ENCODE measurements at places on chromosomes 16 and 17.

DNA sequence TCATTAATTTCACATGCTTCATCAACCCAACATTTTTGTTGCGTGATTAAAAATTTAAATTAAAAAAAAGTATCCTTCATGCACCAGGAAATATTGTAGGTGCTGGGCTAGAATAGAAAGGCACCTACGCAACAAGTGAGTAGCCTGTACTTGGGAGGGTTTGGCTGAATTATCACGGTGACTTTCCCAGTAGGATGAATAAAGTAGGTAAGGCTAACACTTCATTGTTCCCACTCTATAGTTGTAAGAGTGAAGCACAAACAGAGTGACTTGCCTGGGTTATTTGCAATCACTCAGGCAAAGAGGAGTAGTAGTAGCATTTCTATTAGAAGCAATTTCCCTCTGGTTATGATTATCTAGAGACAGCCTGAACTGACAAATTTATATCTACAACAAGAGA, 62.5 kb downstream of the DNAH3 start:
- no peak for DNase-seq

DNA sequence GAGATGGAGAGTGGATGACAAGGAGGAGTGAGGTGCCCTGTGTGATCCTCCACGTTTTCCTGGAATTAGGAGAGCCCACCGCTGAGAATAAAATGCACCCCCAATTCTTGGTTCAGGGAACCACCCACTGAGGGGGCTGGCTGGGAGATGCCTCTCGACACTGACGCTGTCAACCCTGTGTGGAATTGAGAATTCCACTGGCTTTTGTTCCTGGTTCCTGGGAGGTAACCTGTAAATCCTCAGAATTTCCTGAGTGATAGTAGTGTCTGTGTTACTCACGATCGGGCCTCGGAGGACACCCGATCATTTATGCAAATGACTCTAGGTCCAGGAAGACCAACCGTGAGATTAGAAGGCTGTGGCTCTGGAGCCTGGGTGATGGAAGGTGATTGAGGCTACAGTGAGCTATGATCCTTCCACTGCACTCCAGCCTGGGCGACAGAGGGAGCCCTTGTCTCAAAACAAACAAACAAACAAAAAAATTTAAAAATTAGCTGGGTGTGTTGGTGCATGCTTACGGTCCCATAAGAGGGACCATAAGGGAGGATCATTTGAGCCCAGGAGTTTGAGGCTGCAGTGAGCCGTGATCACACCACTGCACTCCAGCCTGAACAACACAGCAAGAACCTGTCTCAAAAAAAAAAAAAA, 11.7 kb upstream of the PRPSAP1 start:
- DNase-seq, result no peak

- no peak for DNase-seq
Observed at GRCh38 chr16:85649411-85650134, 36.5 kb downstream of the GSE1 start.

- peak; percentile 85 for DNase-seq
Observed at GRCh38 chr16:88785106-88785924, at the start of gene PIEZO1. Gene PIEZO1 (minus strand): TSS chr16:88785220. CDS start chr16:88784964, 256 bp downstream.

GRCh38 chr17:78575340-78575739, 1.9 kb downstream of the DNAH17 start:
- DNase-seq, result no peak

DNA sequence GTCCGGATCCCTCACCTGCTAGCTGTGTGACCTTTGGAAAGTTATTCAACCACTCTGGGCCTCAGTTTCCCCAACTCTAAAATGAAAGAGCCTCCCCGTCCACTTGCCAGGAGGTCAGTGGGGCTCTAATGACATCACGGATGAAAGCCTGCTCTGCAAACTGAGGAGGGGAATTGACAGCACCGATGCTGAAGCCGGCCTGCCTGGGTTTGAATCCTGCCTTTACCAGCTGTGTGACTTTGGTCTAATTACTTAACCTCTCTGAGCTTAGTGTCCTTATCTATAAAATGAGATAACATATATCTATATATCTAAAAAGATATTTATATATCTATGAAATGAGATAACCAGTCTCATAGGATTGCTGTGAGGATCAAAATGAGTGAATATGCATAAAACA, 1.9 kb downstream of the STX1B start:
- DNase-seq, result no peak

DNA sequence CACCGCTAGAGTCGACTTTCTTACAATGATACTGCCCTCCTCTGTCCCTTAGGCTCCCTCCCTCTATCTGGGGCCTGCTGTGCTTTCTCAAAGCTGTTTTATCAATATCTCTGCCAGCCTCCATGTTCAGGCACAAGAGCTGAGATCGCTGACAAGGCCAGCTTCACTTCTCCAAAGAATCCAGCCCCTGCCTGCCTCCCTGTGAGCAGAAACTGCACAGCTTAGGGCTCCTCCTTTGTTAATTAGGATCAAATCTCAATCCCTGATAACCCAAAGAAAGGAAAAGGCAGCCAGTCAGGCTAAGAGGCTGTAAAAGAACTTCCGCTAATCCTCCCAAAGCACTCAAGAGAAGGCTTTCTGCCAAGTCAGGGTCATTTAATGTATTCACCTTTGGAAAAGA, 616.0 kb upstream of the CDH11 start:
- DNase-seq, result no peak

DNA sequence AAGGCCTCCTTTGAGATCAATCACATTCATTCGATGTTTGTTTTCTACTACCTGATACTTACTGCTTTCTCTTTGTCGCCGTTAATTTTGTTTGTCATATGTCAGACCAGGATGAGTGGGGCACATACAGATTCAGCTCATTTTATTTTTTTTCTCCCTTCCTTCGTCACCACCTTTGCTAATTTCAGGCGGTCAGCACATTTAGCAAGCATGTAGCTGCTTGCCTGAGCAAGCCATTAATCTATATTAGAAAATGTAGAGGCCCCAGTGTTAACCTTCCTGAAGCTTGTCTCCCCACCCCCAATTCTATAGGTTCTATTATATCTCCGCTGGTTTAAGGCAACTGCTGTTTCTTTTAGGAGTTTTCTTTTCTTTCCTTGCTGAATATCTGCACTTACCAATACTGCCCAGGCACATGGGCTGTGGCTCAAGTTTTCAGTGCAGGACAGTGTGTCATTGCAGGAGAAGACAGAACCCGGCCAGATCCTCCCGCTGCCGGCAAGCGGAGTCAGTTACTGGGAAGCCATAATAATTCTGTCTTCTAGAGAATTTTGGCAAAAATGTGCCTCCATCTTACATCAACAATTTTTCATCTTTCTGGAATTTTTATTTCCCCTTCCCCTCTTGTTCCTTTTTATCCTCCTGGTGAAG, 714.3 kb downstream of the WWOX start:
- DNase-seq, result no peak

GRCh38 chr17:35915153-35915964, 15.2 kb downstream of the RDM1 start:
- DNase-seq, result no peak

GRCh38 chr17:82283208-82283749, 9.8 kb upstream of the CSNK1D start:
- no peak for DNase-seq

DNA sequence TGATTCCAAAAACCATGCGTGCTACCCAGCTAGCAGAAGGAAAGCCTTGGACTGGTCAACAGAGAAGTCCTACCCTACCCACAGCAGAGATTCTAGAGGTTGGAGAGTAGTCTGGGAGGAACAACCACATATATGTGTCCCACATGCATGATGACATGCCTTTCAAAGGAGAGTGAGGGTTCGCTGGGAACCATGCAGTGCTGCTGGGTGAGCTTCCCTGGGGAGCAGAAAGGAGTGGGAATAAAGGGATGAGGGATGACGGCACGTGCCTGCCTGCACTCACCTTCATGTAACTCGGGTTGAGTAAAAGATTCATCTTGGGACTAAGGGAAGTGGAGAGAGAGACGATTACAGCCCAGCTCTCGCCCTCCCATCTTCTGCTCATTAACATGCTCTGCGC, 9.8 kb downstream of the CPSF4L start:
- DNase-seq, result no peak

DNA sequence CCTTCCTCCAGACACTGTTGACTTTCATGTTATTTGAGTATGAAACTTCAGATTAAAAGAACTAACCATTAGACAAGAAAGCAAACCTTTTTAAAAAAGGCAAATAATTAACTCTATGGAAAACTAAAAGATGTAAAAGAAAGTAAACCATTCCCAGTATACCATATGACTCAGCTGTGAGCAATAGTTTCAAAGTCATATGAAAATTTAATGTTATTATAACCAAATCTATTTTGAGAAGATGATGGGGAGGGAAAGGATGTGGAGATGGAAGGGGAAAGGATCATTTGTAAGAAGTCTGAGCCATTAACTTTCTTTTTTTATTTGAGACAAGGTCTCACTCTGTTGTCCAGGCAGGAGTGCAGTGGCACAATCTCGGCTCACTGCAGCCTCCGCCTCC, 131.8 kb downstream of the IRX5 start:
- DNase-seq, result no peak

GRCh38 chr16:4745274-4745569, 10.9 kb downstream of the DNAAF8 start:
- no peak for DNase-seq

- DNase-seq, result no peak
Observed at GRCh38 chr17:82691714-82692113, 6.8 kb downstream of the RAB40B start.

DNA sequence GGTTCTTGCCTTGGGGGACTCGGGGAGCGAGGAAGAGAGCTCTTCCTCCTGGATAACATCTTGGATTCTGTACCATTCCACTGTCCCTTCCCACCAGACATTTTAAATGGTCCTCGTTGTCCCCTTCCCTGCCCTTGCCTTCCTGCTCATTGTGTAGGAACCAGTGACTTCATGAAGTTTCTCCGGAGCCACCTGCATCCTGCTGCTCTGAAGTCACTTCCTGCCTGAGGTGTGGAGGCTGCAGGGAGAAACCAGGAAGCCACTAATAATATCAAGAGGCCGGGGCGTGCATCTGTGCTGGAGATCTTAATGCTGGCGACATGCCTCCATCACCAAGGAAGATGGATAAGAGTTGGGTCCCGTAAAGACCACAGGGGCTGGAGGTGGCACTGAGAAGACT, 6.2 kb upstream of the SLC16A13 start:
- DNase-seq, result no peak

DNA sequence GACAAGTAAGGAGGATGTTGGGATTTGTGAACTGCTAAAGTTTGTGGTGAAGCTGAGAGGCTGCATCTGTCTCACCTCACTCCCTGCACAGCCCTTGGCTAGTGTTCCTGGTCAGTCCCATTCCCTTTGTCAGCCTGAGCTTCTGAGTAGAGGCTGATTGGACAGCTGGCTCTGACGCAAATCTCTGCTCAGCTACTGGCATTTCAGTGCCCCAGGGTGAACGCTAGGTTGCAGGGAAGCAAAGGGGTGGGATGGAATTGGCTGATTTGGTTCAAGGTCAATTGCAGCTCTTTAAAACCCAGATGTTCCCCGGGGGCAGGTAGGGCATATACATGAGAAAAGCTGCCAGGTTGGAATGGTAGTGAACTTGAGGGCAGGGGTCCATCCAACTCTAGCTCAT, 23.1 kb upstream of the CNOT1 start:
- DNase-seq, result no peak

DNA sequence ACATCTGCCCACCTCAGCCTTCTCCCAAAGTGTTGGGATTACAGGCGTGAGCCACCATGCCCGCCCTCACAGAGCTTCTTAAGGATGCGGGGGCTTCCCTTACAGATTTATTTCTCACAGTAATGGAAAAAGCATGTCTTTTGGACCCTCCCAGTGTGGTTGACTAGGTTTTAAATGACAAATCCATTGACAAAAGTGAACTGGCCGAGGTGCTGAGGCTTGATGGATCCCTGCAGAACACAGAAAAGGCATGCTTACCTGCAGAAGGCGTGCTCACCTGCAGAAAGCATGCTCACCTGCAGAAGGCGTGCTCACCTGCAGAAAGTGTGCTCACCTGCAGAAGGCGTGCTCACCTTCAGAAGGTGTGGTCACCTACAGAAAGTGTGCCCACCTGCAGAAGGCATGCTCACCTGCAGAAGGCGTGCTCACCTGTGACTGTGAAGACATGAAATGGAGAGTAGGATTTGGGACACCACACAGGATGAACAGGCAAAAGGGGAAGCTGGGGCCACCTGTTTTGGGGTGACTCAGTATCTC, 15.1 kb upstream of the BBS2 start:
- no peak for DNase-seq

DNA sequence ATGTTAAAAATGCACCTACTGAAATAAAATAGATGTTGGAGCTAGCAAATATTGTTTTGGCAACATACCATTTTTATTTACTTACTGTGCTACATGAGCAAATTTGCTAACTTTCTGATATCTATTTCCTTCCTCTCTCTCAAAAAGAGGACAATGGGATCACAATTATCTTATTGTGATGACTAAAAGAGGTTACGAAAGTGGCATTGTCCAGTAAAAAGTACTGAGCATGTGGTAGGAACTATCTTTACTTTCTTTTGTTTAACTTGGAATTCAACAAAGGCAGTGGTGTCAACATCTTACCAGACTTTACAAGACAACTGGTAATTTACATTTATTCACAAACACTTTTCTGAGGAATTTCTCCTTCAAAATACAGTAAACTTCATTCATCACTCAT, 1542.6 kb upstream of the CDH8 start:
- DNase-seq, result no peak

- no peak for DNase-seq
Observed at GRCh38 chr17:73376152-73376551, 64.4 kb upstream of the CDC42EP4 start.

GRCh38 chr16:29656688-29657523, 6.1 kb upstream of the SPN start:
- no peak for DNase-seq

GRCh38 chr16:58732545-58733247, 1.4 kb downstream of the GOT2 start:
- no peak for DNase-seq

DNA sequence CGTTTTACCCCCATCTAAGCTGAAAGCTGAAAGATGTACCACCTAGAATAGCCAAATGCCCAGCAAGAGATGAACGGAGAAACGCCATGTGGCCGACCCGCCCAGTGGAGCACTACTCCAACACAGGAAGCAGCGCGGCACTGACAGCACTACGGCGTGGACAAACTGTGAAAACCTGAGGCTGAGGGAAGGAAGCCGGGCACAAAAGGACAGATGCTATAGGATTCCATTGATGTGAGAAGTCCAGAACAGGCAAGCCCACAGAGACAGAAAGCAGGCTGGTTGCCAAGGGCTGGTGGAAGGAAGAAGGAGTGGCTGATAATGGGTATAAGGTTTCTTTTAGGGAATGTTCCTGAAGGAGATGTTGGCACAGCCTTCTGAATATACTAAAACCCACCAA, 29.4 kb upstream of the SLC38A8 start:
- DNase-seq, result no peak

DNA sequence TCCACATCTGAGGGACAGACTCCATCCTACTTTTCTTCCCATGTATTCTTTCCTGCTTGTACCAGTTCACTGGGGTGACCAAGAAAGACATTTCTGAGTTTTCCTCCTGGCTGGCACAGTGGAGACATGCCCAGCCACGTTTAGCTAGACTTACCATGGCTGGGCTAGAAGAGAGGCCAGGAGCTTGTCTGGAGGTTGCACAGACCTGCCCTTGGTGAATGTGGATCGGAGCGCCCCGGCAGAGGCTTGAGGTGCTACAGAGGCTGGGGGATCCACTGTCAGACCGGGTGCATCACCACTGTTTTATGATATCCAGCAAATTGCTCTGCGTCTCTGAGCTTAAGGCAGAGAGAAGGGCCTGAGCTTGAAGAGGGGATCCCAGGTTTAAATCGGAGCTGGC, 3.5 kb downstream of the IL4R start:
- no peak for DNase-seq

GRCh38 chr17:31570951-31571892, 179.7 kb downstream of the RAB11FIP4 start:
- DNase-seq, result no peak
